ENCODE measurements at places on chromosomes 11 and 22. TPM values are rescaled to one million over a fixed set of nuclear protein-coding genes. Genes with fewer than 3 reads are reported as not detected.
A peak's percentile ranks its signal among the peaks of the same experiment; 100 is the strongest.

DNA sequence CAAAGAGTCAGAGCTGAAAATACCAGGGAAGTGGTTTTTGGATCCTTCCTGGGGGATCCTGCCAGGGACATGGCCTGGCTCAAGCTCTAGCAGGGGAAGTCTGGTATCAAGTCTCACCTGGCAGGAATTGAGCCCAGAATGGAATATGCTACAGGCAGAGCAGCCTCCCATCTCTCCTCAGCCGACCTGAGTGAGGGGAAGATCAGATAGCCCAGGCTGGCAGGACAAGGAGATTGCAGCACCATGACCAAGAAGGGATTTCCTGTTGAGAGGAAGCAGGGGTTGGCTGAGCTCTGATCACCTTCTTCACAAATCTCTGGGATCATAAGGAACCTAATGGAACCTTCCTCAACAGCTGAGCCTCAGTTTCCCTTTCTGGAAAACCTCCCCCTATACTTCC lies 13.0 kb downstream of the OAF start:
- DNase-seq: no peak
- peak overlapping the region; percentile 31 for H3K27ac ChIP-seq
- H3K4me3 ChIP-seq: no peak overlapping the region

Gene FDXACB1
- total RNA-seq: 1.0 TPM

- no peak overlapping the region for H3K27ac ChIP-seq
- H3K4me3 ChIP-seq: no peak overlapping the region
- peaks cover 9% of the 10 kb centered on the region for H3K4me1 ChIP-seq
Observed at GRCh38 chr22:20751185-20751851, 22.6 kb upstream of the SERPIND1 start.

DNA sequence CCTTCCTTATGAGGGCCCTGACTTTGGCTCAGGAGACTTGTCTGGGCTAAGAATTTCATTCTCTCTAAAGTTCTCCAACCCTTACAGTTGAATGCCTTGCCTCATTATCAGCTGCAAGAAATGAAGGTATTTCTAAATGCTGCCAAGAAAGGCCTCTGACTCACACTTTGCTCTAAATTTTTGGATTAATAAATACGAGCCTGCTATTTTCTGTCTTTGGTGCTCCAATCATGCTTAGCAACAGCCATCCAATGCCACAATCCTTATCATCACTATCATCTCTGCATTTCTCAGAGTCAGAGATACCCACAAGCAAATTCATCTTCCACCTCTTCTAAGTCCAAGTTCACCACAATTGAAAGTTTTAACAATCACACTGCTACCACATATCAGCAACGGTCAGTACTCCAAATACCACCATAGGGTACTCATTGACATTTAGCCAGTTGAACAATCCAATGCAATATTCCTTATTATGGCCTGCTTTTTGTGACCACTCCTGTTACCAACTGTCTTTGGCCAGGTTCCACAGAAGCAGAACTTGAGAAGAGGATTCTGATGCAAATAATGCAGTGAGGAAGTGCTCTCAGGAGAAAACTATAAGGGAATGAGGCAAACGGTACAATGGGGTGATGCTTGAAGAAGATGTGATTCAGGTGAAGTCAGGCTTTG lies 5.7 kb downstream of the PATE2 start:
- no peak overlapping the region for H3K27ac ChIP-seq
- H3K4me1 ChIP-seq: no peaks in the 10 kb centered on the region
- H3K4me3 ChIP-seq: no peak overlapping the region
- no peak for DNase-seq

GRCh38 chr11:74092425-74092824 lies 78.4 kb downstream of the C2CD3 start:
- no peak for DNase-seq
- H3K4me3 ChIP-seq: no peak overlapping the region
- H3K27me3 ChIP-seq: no peaks in the 10 kb centered on the region
- no peak overlapping the region for H3K27ac ChIP-seq

GRCh38 chr22:19749876-19750275 lies 10.7 kb upstream of the TBX1 start:
- H3K27ac ChIP-seq: no peak overlapping the region
- H3K4me1 ChIP-seq: peaks cover 17% of the 10 kb centered on the region
- H3K4me3 ChIP-seq: no peak overlapping the region
- H3K36me3 ChIP-seq: no peaks in the 10 kb centered on the region
- no peak for DNase-seq

DNA sequence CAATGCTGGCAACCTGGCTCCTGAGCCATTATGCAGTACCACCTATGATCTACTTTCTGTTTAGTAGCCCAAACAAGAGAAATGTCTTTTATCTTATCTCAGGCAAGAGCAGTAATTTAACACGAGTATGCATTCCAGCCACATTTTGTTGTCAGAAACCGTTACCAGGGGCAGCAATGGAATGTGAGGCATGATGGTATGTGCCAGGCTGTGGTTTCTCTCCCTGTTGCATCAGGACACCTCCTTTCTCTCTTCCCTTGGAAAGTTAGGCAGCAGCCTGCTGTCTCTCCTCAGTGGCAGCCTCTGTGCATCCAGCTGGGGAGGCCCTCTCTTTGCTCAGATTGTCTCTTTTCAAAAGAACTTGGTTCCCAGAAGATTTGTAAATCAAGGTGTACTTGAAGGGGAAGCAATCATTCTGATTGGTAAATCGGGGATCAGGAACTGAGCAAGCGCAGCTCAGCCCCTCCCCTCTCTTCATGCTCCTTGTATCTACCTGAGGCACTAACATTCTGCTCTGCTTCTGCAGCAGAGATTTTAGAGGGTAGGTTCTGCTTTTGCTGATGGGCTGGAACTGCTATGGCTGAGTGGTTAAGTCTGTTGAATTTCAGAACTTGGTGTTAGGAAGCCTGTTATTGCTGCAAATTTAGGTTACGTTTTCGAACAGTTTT lies 229.2 kb downstream of the ADAMTS15 start:
- peak overlapping the region; percentile 86 for H3K27ac ChIP-seq
- H3K27me3 ChIP-seq: no peaks in the 10 kb centered on the region
- DNase-seq: no peak
- H3K4me3 ChIP-seq: no peak overlapping the region
- peaks cover 31% of the 10 kb centered on the region for H3K4me1 ChIP-seq

DNA sequence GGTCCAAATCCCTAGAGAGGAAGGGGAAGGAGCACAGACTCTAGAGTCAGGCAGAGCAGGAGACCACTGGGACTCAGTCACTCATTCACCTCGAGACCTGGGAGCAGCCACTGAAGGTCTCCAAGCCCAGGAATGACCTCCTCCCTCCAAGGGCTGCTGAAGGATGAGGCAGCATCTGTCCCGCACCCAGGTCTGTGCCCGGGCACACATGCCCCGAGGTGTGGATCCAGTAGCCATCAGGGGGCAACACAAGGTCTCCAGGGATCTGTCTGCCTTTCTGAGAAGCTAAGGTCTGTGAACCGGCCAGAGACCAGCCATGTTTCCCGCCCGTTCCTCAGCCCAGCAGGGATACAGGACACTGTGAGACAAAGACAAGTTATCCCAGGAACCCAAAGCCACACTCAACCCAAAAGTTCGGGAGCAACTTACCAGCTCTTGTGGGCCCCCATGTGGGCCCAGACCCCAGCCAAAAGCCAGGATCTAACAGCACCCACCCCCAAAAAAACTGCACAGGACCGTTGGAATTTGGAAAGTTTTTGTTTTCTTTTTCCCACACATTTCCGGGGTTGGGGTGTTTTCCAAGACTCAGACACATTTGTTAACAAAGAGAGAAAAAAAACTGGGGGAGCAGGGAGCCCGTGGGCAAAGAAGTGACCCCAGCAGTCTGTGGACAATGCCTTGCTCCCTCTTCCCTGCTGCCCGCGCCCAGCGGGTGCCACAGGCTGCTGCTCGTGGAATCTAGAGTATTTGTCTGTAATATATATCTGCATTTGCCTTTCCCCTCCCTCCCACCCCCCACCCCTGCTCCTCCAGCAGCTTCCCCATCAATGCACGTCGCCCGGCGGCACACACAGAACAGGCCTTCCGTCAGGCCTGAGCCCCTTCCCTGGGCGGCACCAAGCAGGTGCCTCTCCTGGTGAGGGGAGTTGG lies 14.9 kb downstream of the SLC22A12 start:
- H3K4me1 ChIP-seq: no peaks in the 10 kb centered on the region
- H3K4me3 ChIP-seq: no peak overlapping the region
- H3K27me3 ChIP-seq: peaks cover 9% of the 10 kb centered on the region
- no peak overlapping the region for H3K27ac ChIP-seq
- H3K36me3 ChIP-seq: no peaks in the 10 kb centered on the region

- no peaks in the 10 kb centered on the region for H3K27me3 ChIP-seq
- no peak overlapping the region for H3K27ac ChIP-seq
Observed at GRCh38 chr11:35127619-35128018, 11.4 kb upstream of the CD44 start.

DNA sequence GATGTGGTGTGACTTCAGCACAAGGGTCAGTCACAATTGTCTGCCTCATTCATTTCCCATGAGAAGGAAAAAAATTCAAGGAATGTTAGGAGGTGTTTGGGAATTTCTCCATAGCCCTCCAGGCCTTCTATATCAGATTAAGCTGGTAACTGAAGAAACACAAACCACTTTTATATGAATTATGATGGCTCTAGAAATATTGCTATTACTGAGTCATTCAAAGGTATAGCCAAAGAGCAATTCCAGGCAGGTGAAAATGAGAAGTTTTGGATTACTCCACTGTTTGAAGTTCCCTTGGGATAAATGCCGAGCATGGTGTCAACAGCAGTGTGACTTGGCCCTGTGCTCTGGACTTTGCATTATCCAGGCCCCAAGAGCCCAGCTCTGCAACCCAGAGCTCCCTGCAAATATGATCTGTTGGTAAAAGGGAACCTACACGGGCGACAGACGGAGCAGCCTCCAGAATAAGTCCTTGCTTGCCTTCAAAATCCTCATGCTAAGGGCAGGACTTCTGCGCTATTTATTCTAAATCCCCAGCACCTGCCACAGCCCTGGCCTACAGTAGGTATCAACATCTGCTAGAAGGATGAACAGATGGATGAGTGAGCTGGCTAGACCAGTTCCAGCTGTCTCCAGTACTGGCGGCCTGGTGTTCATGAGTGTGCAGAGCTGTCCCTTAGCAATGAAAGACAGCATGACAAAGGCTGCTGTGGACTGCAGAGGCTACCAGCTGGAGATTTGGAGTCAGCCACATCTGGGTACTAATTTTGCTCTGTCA lies 67.5 kb upstream of the ZBED5 start:
- no peaks in the 10 kb centered on the region for H3K27me3 ChIP-seq
- no peak for DNase-seq
- no peak overlapping the region for H3K4me3 ChIP-seq
- peak overlapping the region; percentile 56 for H3K27ac ChIP-seq
- H3K36me3 ChIP-seq: no peaks in the 10 kb centered on the region

DNA sequence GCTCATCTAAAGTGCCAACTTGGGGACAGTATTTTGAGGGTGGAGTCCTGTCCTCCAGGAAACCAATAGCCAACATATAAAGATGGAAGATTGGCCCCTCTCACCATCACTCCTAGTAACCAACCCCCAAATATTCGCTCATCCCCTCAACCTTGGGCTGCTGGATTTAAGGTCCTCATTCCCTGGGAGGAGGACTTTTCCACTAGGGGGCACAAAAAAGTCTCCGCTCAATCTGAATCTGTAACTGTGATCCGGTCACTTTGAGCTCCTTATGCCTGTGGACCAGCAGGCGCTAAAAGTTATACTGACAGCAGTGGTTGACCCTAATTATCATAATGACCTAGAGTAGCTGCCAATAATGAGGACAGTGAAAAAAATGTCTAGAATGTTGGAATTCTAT lies 20.5 kb upstream of the CLPB start:
- DNase-seq: no peak
- no peaks in the 10 kb centered on the region for H3K27me3 ChIP-seq
- no peaks in the 10 kb centered on the region for H3K4me1 ChIP-seq
- no peak overlapping the region for H3K4me3 ChIP-seq

Gene CARNS1
- 14.9 TPM for total RNA-seq

- H3K4me3 ChIP-seq: no peak overlapping the region
- H3K27ac ChIP-seq: no peak overlapping the region
- no peaks in the 10 kb centered on the region for H3K36me3 ChIP-seq
- H3K27me3 ChIP-seq: no peaks in the 10 kb centered on the region
Observed at GRCh38 chr11:24819006-24819405, 322.2 kb downstream of the LUZP2 start.

DNA sequence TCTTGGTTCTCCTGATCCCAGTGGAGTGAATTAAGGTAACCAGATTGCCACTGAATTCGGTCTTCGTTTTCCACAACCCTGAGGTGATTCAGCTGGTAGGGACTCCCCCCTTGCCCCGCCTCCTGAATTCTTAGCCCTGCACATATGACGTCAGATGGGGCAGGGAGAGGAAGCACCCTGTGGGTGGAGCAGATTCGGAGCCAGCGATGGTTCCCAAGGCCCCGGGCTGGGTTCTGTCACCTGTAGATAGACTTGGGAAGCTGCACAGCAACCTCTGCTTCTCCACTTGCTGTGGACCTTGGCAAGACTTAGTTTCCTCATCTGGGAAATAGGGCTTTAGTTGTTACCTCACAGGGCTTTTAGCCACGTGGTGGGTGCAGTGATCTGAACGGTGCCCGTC lies 67.8 kb downstream of the CTTN start:
- peaks cover 4% of the 10 kb centered on the region for H3K4me1 ChIP-seq
- DNase-seq: no peak
- no peaks in the 10 kb centered on the region for H3K27me3 ChIP-seq
- no peaks in the 10 kb centered on the region for H3K36me3 ChIP-seq

DNA sequence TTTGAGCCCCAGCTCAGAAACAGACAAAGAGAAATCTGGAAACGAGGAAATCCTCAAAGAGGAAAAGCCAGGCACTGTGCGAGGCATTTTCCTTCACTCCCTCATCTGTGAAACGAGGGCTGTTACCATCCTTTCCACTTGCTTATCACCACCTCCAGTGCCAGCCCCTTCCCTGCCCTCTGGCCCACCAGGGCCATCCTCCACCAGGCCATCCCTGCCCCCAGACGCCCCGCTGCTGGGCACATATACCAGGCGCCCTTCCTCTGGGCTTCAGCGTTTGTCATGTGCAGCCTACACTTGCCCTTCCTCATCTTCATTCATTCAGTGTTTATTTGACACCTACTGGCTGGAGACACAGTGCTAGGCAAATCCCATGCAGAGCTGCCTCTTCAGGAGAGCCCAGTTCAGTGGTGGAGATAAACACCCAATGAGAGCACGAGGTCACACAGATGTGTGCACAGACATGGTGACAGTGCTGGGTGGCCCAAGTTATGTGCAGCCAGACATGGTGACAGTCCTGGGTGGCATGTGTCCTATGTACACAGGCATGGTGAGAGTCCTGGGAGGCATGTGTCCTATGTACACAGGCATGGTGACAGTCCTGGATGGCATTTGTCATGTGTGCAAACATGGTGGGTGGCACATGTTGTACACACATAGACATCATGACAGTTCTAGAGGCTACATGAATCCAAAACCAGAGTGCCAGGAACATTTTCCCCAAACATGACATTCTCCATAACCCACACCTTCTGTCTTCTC lies 9.7 kb downstream of the SPTBN2 start:
- H3K27me3 ChIP-seq: no peaks in the 10 kb centered on the region
- H3K36me3 ChIP-seq: no peaks in the 10 kb centered on the region
- no peak overlapping the region for H3K27ac ChIP-seq

- H3K36me3 ChIP-seq: no peaks in the 10 kb centered on the region
- no peaks in the 10 kb centered on the region for H3K27me3 ChIP-seq
- H3K4me1 ChIP-seq: peaks cover 76% of the 10 kb centered on the region
- H3K27ac ChIP-seq: peak overlapping the region; percentile 84
Observed at GRCh38 chr11:96306933-96307775, 35.8 kb downstream of the MAML2 start.
